ENCODE measurements at places on chromosomes 12 and 14.

DNA sequence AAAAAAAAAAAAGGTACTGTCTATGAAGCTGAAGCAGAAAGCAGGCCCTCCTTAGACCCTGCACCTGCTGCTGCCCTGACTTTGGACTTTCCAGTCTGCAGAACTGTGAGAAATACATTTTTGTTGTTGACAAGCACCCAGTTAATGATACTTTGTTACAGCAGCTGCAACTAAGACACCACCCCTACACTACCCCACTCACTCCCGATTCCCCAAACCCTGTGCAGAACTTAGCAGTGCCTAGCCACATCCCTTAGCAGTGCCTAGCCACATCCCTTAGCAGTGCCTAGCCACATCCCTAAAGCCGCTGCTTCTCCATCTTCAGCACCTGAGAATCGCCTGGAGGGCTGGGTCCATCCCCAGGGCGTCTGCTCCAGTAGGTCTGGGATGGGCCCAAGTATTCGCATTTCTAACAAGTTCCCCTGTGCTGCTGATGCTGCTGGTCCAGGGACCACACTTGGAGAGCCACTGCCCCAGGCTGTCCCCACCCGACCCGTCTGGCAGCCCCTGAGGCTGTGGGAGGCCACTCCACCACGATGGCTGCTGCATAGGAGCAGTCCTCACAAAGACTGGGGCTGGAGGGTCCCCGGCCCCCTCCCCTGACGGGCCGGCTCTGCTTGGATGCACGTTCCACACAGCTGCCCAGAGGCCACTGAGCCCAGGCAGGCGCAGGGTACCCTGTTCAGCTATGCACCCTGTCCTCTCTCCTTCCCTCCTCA, 10.8 kb upstream of the PPP1R13B start:
- no peak for DNase-seq

DNA sequence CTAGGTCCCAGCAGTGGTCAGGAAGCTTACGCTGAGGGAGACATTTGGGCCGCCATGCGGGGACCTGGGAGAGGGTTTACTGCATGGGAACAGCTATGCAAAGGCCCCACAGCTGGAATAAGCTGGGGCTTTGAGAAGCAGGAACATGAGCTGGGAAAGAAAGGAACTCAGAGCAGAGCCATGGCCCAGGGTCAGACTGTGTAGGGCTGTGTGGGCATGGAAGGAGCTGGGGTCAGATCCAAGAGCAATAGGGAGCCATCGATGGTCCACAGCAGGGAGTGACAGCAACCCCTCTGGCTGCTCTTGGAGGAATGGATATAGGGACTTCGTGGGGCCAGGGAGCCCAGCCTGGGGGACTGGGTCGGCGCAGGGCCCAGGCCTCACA, 151.6 kb downstream of the ADGRD1 start:
- DNase-seq = no peak

GRCh38 chr14:81137316-81137715, 83.4 kb downstream of the GTF2A1 start:
- no peak for DNase-seq

- DNase-seq = no peak
Measured at GRCh38 chr14:55951341-55952206, 166.6 kb upstream of the PELI2 start.

- DNase-seq = no peak
Measured at GRCh38 chr12:75471902-75472890, 8.4 kb upstream of the GLIPR1 start.

DNA sequence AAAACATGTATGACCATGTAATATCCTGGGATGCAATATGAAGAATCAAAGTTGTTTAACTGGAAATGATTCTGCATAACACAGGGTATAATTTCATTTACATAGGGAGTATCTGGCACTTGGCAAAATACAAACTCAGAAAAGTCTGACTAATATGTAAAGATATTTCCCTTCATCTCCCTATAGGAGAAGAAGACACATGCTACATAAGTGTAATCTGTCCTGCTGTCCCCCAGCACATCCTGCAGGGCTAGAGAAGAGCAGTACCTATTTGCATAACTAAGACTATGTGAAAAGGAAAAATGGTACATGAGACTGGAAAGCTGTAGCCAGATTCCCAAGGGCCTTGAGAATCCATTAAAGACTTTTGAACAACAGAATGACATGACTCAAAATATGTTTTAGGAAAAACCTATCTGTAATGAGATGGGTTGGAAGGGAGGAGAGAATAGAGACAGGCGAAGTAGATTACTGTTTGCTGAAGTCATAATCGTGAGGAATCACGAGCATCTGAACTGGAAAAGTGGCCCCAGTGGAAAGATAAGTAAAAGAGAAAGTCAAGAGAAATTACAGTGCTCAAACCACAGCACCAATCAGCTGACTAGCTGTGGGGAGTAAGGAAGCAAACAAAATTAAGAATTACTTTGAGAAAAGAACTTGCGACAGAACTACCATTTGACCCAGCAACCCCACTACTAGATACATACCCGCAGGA, 155.1 kb upstream of the HMGA2 start:
- DNase-seq = no peak

DNA sequence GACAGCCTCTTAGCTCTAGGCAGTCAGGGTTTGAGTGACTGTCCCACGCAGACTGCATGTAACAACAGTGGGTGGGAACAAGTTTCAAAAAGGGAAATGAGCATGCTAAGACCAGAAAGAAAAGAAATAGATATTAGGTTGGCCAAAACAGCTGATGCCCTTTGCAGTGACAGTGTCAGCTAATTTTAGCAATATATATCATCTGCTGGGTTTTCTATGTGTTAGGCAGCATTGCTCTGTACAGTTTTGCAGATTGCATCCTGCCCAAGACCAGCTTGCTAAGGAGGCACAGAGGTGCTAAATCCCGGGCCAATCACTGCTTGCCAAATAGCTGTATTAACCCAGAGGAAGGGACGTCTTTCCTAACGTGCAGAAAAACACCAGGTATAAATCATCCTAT, 541.9 kb upstream of the TBX3 start:
- DNase-seq = no peak

GRCh38 chr14:95467232-95467631, 49.2 kb downstream of the SYNE3 start:
- DNase-seq = no peak

DNA sequence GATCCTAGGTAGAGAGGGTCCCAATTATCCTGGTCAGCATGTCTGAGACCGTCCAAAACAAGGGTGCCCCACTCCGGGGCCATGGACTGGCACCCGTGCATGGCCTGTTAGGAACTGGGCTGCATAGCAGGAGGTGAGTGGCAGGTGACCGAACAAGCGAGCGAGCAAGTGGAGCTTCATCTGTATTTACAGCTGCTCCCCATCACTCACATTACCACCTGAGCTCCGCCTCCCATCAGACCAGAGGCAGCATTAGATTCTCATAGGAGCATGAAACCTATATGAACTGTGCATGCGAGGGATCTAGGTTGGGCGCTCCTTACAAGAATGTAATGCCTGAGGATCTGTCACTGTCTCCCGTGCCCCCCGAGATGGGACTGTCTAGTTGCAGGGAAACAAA, 44.4 kb upstream of the TMCC3 start:
- DNase-seq = no peak

DNA sequence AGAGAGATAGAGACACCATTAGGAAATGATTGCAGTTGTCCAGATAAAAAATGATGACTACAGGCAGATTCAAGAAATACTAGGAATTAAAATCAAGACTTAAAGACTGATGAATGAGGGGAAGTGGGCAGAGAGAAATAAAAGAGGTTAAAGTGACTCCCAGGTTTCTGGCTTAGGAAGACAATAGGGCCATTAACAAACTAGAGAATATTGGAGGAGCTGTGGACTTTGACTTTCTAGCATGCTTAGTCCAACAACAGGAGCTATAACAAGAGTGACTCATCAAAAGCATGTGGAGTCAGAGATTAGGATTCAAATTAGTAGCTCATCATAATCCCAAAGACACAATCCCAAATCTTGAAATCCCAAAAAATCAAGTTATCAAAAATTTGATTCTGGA, 101.5 kb downstream of the BMP4 start:
- no peak for DNase-seq

GRCh38 chr14:77002889-77003288, 25.6 kb downstream of the IRF2BPL start:
- DNase-seq = no peak

DNA sequence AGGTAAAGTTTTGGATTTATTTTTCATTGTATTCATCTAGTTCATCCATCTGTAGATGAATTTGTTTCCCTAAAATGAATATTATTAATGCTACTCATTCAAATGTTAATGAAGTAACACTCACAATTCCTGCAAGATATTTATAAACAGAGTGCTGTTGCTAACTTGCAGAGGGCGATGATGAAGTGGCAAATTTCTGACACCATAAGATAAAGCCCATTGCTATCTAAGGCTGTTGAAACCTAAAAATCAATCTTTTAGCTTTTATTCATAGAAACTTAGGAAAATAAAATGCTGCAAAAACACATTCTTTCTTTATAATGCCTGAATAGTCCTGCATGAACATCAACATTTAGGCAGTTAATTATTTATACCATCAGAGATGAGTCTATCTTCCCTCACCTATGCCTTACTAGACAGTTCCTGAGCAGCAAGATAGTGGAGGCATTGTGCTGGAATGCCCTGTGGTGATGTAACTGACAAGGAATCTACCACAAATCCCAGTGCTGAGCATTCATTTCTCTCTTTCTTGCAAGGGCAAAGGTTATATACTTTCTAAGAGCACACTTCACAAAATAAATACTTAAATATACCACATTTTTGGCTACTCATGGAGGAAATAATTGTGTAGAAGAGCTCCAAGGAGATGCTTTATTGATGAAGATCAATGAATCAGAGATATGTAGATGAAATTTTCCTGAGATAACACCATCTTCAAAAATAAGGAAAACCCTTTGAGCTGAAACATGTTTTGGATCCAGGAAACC, 57.6 kb downstream of the LMNTD1 start:
- DNase-seq = no peak

- no peak for DNase-seq
Measured at GRCh38 chr12:102043928-102044327, 17.9 kb downstream of the WASHC3 start.

GRCh38 chr12:46362895-46363581, 9.5 kb downstream of the SLC38A2 start:
- DNase-seq = no peak

Data from NCI-H1436 (cell line).